ENCODE measurements at places on chromosomes 6 and 20.

DNA sequence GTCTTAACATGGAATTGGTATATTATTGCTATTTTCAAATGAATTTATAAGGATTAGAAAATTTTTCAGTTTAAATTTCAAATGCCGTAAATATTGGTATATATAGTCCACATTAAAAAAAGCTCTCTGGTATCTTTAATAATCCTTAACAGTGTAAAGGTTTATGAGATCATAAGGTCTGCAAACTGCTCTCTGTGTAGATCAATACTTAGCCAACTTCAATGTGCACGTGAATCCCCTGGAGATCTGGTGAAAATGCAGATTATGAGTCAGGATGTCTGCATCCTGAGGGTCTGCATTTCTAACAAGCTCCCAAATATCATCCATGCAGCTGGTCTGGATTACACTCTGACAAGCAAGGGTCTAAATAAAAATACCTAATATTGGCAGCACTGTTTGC, 43.5 kb downstream of the LAMA4 start:
- no peak for DNase-seq

- DNase-seq = no peak
Measured at GRCh38 chr6:159979136-159979874, 10.4 kb downstream of the IGF2R start.

DNA sequence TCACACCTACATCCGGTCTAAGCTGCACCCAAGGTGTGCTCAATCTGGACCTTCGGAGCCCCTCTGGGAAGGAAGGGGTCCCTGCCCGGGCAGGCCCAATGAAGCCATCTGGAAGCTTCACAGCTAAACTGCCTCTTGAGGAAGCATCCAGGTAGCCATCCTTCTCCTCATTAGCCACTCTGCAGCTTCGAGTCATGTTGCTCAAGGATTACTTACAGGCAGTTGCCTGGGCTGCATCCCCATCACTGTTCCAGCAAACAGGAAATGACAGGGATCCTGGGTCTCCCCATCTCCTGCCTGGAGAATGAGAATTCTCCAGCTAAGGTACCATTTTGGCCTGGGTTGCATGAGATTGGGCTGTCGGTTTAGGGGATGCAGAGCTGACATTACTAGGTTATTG, 91.7 kb downstream of the ERMARD start:
- DNase-seq = no peak

DNA sequence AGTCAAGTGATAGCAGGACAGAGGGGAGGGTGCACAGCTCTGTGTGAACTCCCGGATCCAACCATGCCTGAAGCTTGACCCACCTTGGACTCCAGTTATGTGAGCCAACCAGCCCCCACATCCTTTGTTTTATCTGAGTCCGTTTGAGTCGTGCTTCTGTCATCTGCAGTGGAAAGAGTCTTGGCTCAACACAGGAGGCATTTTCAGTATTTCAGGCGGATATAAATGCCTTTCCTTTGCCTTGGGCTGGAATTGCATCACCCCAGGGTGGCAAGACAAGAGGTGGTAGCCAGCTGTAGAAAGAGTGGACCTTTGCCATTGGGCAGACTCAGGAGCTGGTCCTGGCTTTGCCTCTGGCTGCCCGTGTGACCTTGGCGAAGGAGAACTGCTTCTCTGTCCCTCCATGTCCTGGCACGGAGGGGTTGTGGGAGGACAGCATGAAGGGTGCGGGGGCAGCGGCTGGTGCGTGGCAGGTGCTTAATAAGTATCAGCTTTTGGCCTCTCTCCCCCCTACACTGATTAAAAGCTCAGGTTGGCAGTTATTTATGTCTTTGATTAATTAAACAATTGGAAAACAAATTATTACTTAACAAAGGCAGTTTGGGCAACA, 42.6 kb upstream of the APCDD1L start:
- DNase-seq = no peak

DNA sequence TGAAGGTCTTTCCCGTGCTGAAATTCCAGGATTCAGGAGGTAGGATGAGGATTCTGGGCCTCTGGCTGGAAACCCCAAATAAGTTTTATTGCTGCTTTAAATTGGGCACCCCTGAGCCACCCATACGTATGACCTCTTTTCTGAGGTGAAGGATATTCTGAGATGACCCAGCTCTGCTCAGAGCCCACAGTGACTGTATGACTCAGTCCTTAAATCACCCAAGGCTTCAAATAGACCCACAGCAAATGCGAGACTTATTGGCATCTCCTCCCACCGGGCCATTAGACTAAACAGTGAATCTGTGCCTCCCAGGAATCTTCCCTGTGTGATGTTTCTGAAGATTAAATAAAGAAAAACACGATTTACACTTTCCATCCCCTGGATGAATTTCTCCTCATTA, 9.5 kb downstream of the SIRPG start:
- no peak for DNase-seq

DNA sequence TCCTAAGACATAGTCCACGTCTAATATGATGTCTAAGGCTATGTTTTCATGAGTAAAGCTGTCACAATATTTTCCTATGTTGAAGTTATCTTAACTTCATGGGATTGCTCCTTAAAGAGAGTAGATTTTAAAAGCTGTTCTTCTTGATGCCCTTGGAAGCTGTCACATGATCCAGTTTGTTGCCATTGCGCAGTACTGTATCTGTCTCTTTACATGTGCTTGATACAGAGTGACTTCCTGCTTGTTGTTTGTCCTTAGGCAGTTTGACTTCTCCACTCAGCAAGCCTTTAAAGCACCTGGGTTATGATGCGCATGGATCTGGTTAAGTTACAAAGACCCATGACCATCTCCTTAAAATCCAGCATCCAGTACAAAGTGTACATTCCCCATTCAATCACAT, 85.4 kb downstream of the CDYL start:
- no peak for DNase-seq

GRCh38 chr20:22908437-22908836, 126.7 kb upstream of the SSTR4 start:
- no peak for DNase-seq

GRCh38 chr20:40646361-40646760, 42.7 kb downstream of the MAFB start:
- no peak for DNase-seq

- no peak for DNase-seq
Measured at GRCh38 chr6:36362551-36363370, 24.7 kb downstream of the ETV7 start.

- DNase-seq = no peak
Measured at GRCh38 chr20:63501818-63502670, 3.2 kb upstream of the EEF1A2 start.

GRCh38 chr6:52725535-52726192, 37.6 kb downstream of the GSTA2 start:
- no peak for DNase-seq

DNA sequence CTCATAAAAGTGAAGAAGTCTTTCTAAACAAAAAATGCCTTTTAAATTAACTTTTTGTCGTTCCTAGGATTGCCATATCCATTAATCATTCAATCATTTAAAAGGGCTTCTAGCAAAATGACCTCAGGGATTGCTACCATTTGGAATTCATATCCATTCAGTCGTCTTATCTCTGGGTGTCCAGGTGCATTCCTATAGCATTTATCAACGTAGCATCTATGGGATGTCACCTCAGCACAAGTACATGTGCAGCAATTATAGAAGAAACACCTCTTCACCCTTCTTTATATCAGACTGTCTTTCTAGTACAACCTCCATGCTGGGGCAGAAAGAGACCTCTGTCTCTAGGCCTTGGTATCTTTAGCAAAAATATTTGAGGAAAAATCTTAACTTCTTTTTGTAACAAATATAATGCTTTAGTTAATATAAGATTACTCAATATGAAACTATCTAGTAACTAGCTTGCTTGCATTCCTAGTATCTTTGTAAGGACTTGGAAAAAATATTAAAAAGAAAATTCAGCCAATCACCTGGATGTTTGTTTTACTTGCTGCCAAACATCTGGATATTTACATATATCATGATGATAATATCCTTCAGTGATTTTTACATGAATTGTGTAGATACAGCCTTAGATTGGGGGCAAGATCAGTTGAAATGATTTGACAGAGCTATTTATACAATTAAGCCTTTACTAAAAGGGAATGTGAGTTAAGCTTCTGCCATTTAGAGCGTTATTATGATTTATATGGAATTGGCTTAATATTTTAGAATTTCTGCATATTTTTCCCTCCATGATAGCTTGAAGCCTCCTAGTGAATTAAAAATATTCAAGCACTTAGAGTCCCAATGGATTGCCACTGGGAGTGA, 356.8 kb downstream of the HDGFL1 start:
- DNase-seq = no peak

GRCh38 chr6:17485946-17486345, 92.6 kb downstream of the CAP2 start:
- DNase-seq = no peak

All from Panc1 (cell line).